ENCODE measurements at places on chromosomes 13 and 19.
A peak's percentile ranks its signal among the peaks of the same experiment; 100 is the strongest.

GRCh38 chr19:20271215-20271926, 104.4 kb downstream of the ZNF486 start:
- no peak for DNase-seq

DNA sequence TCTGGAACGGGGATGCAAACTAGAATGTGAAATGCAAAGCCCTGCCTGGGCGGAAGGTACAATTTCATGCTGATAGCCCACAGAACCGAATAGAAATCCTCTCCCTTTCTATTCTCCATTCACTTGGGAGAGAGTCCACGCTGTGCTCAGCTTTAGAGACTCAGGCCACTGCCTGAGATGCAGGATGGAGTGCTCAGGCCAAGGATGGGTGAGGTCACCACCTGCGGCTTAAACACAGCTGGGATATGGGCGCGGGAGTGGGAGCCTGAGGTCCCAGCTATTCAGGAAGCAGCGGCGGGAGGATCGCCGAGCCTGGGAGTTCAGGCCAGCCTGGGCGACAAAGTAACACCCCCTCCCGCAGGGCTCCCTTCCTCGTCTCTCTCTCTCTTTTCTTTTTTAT, 446 bp upstream of the ZNF83 start:
- peak; percentile 37 for DNase-seq

- no peak for DNase-seq
Measured at GRCh38 chr19:48795685-48796070, 15.2 kb downstream of the BCAT2 start.

- DNase-seq = no peak
Measured at GRCh38 chr13:30450066-30450465, 15.7 kb downstream of the HMGB1 start.

DNA sequence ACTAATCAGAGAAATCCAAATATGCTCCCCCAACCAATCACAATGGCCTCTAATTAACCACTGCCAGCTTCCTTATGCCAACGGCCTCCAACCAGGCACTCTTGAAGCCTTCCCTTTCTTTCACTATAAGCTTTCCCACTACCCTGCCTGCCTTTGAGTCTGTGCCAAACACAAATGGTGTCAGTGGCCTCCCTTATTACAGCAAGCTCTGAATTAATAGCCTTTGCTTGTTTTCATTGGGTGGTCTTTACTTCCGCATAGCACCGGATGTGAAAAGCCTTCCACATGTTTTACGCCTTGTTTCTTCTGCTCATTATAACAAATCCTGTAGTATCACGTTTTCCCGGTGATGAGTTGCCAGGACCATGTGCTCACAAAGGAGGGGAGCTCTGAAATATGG, 1.4 kb upstream of the EDDM13 start:
- DNase-seq = no peak

- DNase-seq = no peak
Measured at GRCh38 chr19:47505506-47505905, 9.4 kb downstream of the NAPA start.

GRCh38 chr19:53147645-53148044, 11.2 kb downstream of the ZNF347 start:
- no peak for DNase-seq
